Neural progenitor cell (in vitro differentiated cells): ENCODE measurements at places on chromosomes 4 and X. TPM values are rescaled to one million over a fixed set of nuclear protein-coding genes. Genes with fewer than 3 reads are reported as not detected.

Gene ESX1
- total RNA-seq, result not detected in 2 replicates

DNA sequence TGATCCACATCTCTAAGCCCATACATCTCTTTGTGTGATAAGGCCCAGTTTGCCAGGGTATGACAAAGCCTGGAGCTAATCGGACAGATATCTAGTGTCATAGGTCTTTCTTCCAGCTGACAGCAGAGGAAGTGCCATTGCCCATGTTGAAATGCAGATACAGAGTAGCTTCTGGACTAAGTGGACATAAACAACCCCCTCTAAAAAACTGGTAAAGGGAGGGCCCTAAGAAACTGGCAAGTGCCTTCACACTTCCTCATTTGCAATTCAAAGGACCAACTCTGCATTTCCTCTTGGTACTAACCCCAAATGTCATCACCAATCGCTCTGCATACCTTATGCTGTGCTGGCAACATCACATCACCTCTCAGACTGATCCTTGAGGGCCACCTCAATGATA lies 20.8 kb downstream of the ARHGEF6 start:
- H3K27me3 ChIP-seq, result no peaks in the 10 kb centered on the region
- no peaks in the 10 kb centered on the region for H3K4me1 ChIP-seq
- no peak for DNase-seq
- H3K27ac ChIP-seq, result no peak overlapping the region
- no peaks in the 10 kb centered on the region for H3K36me3 ChIP-seq

- H3K27ac ChIP-seq, result no peak overlapping the region
- no peak for DNase-seq
- no peaks in the 10 kb centered on the region for H3K27me3 ChIP-seq
- H3K4me1 ChIP-seq, result no peaks in the 10 kb centered on the region
- no peak overlapping the region for H3K4me3 ChIP-seq
- H3K36me3 ChIP-seq, result no peaks in the 10 kb centered on the region
These were observed 68.3 kb upstream of the PGM2 start for GRCh38 chr4:37758226-37758625.

GRCh38 chr4:113776679-113777078 lies 15.1 kb upstream of the CAMK2D start:
- no peaks in the 10 kb centered on the region for H3K27me3 ChIP-seq
- no peak overlapping the region for H3K27ac ChIP-seq
- no peak overlapping the region for H3K4me3 ChIP-seq
- no peak for DNase-seq
- no peaks in the 10 kb centered on the region for H3K36me3 ChIP-seq

GRCh38 chr4:30867427-30867826 lies 147.3 kb downstream of the PCDH7 start:
- no peaks in the 10 kb centered on the region for H3K4me1 ChIP-seq
- H3K36me3 ChIP-seq, result no peaks in the 10 kb centered on the region
- H3K27me3 ChIP-seq, result no peaks in the 10 kb centered on the region
- no peak overlapping the region for H3K27ac ChIP-seq
- no peak for DNase-seq

DNA sequence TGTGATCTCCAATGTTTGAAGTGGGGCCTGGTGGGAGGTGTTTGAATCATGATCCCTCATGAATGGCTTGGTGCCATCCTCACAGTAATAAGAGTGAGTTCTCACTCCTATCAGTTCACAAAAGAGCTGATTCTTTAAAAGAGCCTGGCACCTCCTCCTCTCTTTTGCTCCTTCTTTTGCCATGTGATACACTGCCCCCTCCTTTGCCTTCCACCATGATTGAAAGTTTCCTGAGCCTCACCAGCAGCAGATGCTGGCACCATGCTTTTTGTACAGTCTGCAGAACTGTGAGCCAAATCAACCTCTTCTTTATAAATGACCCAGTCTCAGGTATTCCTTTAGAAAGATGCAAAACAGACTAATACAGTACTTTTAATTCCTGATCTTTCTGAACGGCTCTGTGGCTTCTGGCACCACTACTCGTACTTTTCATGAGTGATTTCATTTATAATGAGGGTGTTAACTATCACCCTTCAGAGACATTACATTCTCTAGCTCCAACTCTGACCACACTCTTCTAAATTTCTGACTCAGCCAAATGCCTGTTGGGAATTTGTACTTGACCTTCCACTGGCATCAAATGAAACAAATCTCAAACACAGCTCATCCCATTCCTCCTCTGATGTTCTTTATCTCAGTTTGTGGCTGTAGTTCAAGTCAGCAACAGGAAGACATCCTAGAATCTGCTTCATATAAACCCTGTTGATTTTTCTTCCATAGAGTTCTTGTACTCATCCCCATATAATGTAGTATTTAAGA lies 4.2 kb downstream of the UFSP2 start:
- no peaks in the 10 kb centered on the region for H3K27me3 ChIP-seq
- peaks cover 7% of the 10 kb centered on the region for H3K36me3 ChIP-seq

DNA sequence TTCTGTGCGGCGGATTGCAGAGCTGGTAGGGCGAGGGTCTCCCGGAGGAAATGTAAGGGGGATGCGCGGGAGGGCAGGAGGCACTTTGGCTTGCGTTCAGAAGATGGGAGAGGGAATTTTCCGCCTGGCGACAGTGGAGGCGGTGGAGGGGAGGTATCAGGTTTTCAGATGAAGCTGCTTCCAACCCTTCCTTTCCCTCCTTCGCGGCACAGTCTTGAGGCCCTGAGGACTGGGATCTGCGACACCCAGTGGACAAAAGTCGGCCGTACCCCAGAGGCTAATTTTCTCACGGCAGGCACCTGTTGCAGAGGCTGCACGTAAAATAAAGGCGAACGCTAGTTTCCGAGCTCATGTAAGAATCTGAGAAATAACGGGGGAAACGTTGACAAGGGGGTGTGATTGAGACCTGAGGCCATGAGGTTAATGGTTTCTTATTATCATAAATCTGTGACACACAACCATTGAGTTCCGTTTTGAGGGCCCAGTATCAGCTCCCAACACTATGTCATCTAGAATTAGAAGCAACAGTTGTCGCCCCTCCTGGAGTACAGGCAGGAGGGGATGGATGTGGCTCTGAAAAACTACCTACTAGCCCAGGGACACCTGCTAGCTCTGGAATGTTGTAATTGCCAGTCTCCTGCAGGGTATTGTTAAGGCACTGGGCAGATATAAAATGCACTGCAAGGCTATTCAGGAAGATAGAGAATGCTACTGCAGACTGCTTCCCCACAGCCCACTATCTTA lies 1.1 kb downstream of the ZCCHC18 start:
- H3K27me3 ChIP-seq, result no peaks in the 10 kb centered on the region
- peak; percentile 80 for DNase-seq
- H3K36me3 ChIP-seq, result no peaks in the 10 kb centered on the region
- peak overlapping the region; percentile 67 for H3K27ac ChIP-seq

DNA sequence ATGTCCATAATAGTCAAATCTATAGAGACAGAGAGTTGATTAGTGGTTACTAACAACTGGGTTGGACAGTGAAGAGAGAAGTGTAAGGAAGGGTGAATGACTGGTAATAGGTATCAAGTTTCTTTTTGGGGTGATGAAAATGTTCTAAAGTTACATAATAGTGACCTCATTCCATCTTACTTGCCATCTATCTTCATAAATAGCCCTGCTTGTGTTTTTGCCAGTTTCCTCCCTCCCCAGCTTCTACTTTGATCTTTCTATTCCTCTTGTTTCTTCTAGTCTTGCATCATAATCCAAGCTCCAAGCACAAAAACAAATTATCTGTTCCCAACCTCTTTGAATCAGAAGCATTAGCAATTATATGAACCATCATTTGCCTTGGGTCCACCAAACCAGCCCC lies 40.2 kb upstream of the TET2 start:
- H3K36me3 ChIP-seq, result no peaks in the 10 kb centered on the region
- DNase-seq, result no peak
- H3K27ac ChIP-seq, result no peak overlapping the region
- no peaks in the 10 kb centered on the region for H3K4me1 ChIP-seq

DNA sequence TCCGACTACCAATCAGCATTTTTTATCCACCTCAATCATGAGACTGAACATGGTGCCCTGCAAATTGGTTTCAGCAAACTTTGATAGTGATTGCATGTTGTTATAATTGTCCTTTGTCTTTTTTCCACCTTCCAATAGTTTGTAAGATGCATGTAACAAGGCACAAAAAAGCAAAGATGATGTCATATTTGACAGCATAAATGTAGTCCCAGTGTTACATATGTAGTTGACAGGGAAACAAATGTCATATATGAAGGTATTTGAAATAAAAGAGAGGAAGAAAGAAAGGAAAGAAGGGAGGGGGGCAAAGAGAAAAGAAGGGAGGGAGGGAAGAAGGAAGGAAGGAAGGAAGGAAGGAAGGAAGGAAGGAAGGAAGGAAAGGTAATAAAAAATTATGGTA lies 441.7 kb upstream of the CPEB2 start:
- no peak overlapping the region for H3K4me3 ChIP-seq
- no peaks in the 10 kb centered on the region for H3K36me3 ChIP-seq
- H3K27ac ChIP-seq, result no peak overlapping the region
- no peak for DNase-seq
- no peaks in the 10 kb centered on the region for H3K27me3 ChIP-seq

DNA sequence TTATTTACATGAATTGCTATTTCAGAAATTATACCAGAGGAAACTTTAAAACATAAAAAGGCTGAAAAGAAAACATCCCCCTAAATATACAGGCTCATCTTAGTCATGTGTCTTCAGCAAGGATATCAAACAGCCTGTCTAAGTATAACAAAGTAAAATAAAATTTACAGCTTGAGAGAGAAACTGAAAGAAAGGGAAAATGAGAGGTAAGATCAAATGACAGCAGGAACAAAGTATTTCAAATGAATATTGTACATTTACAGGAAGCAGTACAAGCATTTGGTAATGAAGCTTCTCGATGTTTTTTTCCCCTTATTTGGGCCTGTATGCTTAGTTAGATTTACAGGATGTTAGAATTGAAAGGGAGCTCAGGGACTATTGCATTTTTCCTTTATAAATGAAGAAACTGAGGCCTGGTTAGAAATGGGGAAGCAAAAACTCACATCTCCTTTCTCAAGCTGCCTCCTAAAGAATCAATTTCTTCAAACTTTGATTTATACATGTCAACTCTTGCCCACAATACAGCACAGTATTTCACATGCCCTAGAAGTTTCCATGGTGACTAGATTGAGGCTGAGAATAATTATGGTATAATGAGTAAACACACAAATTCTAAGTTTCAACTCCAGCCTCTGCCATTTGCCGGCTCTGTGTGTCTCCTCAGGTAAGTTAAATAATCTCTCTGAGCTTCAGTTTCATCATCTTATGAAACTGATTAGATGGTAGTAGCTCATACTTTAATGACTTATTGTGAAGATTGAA lies 29.3 kb downstream of the DAPP1 start:
- H3K4me3 ChIP-seq, result no peak overlapping the region
- no peak for DNase-seq
- no peaks in the 10 kb centered on the region for H3K4me1 ChIP-seq
- no peaks in the 10 kb centered on the region for H3K36me3 ChIP-seq

Gene MAGEB4
- not detected in 2 replicates for total RNA-seq

Gene AFP
- 0.62 TPM in 1 of 2 replicates, not detected in the other for total RNA-seq

- H3K4me1 ChIP-seq, result no peaks in the 10 kb centered on the region
- H3K4me3 ChIP-seq, result no peak overlapping the region
- no peak overlapping the region for H3K27ac ChIP-seq
- peak; percentile 56 for DNase-seq
- no peaks in the 10 kb centered on the region for H3K27me3 ChIP-seq
These were observed 80.8 kb upstream of the IQCM start for GRCh38 chr4:149896432-149896831.

DNA sequence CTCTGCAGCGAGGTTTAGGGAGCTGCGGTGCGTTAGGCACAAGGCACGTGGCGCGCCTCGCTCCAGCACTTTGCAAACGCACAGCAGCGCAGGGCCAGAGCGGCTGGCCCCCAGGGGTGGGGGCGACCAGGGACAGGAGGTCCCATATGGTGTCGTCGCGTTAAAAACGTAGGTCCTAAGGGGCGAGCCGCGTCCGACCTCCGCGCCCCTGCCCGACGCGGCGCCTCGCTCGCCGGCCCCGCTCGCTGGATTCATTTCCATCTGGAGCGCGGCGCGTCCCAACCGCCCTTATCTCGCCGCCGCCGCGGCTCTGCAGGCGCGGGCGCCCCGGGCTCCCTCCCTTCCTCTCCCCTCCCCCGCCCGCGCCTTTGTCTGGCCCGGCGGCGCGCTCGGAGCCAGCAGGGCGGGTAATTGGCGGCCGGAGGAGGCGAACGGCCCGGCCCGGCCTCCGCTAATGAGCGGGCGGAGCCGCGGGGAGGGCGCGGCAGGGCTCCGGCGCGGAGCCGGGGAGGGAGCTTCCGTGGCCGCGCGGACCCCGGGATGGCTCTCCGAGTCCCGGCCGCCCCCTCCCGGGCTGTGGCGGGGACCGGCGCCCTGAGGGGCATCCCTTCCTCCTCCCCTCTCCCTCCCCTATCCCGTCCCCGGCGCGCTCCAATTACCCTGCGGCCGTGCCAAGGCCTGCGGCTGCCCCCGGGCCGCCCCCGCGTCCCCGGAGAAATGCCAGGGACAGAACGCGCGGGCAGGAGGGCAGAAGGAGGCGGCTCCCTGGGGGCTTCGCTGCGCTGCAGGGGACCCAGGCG lies 409.0 kb downstream of the BCOR start:
- H3K27me3 ChIP-seq, result no peaks in the 10 kb centered on the region
- peak overlapping the region; percentile 47 for H3K27ac ChIP-seq
- H3K4me3 ChIP-seq, result peak overlapping the region; percentile 55

DNA sequence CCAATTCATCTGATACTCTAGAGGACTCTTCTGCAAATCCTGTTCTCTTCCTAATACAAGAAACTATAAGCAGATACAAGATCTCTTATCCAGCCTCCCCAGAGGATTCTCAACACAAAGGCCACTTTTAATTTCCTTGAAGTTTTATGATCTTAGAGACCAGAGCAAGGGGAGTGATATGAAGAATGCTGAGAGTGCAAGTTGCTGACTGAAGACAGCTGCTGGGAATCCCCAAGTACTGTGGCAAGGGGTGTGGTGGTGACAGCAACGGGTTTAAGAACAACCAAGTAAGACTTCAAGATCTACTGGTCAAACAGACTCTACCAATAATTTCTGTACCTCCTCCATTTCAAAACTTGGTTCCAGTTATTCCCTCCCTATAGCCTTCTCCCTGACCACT lies 7.0 kb downstream of the AMMECR1 start:
- H3K27ac ChIP-seq, result no peak overlapping the region
- no peaks in the 10 kb centered on the region for H3K27me3 ChIP-seq
- H3K36me3 ChIP-seq, result no peaks in the 10 kb centered on the region
